ENCODE measurements at places on chromosomes 5 and 9.

- DNase-seq = no peak
These were observed 131.1 kb downstream of the OLFM1 start for GRCh38 chr9:135218331-135219225.

DNA sequence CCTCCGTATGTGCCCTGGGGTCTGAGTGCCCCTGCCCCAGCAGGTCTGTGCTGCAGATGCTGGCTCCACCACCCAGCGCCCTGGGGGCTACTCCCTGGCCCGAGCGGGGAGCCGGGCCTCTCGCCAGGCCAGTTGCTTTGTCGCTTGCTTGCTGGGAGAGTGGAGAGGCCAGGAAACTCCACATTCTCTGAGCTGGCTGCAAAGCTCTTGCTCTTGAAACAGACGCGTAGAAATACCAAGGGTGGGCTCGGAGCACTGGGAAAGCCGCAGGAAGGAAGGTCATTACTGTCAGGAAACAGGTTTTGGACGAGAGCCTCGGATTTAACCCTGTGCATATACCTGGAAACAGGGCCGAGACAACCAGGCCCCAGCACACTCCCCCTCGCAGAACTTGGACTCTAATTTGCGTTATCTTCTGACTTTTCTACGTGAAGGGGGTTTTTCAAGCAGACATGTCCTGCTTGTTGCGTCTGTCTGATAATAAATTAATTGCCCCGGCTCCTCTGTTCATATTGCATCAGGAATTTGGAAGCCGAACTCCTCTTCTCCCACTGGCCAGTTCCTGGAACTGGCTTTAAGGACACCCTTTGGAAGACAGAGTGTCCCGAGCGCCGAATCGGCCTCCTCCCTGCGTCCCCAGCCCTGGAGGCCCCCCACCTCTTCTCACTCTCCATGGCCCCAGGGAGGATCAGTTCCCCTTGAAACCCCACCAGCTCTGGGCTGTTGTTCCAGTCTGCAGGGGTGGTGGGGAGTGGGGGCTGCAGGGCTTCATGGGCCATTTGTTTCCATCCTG is 11.2 kb downstream of the ADAMTSL2 start:
- no peak for DNase-seq

GRCh38 chr5:60024104-60024503 is 130.6 kb upstream of the PDE4D start:
- no peak for DNase-seq

DNA sequence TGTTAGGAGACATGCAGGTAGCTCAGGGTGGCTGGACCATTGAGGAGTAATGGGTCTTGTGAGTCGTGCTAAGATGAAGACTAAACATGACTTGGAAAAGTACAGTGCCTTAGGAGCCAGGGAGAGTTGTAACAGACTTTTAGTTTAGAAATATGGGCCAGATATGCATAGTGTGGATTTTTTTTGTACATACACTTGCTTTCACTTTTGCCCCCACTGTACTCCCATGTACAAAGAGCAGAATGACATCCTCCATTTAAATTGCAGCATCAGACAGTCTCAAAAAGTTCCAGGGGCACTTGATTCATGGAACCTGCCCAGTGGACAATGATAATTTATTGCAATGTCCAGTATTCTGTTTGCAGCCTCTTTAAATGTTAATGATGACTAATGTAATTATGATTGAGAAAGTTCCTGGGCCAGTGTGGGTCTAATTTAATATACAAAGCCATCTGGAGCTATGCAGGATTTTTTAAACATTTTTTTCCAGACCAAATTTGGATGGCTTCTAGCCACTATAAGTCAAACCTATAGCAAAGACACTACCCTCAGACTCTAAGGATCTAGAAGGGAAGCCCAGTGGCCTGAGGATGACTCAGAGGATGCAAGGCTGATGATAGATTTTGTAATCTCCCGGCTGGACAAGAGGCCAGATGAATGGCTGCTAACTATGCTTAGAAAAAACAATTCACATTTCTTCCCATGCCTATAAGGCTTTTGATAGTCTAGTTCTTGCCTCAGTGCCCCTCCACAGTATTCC is 80.1 kb downstream of the TRPC7 start:
- peak; percentile 6 for DNase-seq

DNA sequence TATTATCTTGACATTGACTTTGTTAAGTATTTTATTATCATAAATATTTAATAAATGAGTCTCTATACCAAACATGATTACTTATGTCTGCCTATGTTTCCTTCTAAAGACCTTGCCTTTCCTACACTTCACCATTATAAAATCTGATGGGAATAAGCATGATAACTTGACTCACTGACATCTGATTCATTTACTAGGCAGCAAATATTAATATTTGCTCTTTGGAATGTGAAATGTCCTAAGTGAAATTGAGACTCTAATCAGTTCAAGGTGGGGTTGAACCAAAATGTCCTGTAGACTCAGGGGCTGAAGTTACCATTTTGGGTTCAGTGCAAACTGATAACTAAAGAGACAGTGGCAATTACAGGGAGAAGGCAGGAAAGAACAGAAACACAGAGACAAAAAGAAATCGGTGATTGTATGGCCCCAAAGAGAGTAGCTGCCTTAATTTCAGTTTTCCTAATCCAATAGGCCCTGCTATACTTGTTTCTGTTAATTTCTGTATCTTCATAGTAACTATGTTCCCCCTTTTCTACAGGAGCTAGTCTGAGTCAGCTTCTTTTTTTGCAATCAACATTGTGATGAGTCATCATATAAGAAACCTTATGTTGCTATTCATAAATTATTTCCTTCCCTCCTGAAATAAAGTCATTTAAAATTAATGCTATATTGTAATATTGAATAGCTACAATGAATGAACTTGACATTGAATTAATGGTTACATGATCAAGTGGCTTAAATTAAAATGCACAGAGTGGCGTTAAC is 296.8 kb downstream of the PDE4D start:
- no peak for DNase-seq

- no peak for DNase-seq
These were observed 764 bp downstream of the PCDHA11 start for GRCh38 chr5:140869555-140869886.

DNA sequence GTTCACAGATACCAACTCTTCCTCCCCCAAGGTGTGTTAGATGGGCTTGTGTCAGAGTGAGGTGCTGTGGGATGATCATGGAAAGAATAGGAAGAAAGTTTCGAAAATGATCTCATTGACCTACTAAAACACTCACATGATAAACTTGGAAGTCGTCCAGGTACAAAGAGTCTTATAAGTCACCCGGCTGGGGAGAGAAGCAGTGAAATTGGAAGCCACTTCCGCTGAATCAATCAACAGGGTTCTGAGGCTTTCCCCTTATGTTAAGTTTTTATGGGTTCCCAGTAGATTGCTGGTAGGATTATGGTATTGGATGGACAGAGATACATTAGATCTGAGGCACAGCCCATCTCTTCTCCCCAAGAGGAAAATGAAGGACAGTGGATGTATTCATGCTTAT is 218.8 kb upstream of the MSX2 start:
- no peak for DNase-seq

- DNase-seq = no peak
These were observed 32.6 kb downstream of the CNTFR start for GRCh38 chr9:34556949-34557348.

- no peak for DNase-seq
These were observed 39.0 kb downstream of the TENT4A start for GRCh38 chr5:6752236-6752635.

DNA sequence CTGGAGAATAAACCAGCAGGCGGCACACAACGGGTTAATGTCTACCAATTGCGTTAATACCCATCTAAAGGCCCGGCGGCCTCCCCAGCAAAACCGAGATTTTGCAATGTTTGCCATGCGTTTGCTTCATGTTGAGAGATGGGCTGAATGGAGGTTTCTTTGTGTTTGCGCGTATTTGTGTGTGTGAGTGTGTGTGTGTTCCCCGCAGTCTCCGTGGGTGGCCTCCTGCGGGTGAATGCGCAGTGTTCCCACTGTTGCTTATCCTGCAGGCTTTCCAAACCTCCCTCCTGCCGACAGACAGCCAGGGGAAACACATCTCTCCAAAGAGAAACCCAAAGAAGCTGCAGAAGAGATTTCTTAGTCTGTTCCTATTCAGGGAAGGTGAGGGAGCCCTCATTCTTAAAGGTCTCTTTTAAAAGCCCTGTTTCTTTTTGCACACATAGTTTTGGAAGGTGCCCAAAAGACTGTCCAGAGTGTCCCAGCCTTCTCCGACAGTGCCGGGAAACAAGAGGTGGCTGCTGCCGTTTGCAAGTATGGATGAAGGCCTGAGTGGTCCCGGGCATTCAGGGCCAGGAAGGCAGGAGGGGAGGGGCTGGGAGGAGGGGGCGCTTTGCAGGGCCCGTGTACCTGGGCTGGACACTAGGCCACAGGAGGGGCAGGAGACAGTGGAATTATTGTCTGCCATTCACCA is 103.8 kb upstream of the ERCC6L2 start:
- DNase-seq = no peak

Measured in brain microvascular endothelial cell (primary cell).